Tongue (tissue), 3 donors: ENCODE measurements at places on chromosomes 7 and 10. TPM values are rescaled to one million over a fixed set of nuclear protein-coding genes. Genes with fewer than 3 reads are reported as not detected.
A peak's percentile ranks its signal among the peaks of the same experiment; 100 is the strongest.

Gene ERVW-1
- total RNA-seq = not detected

Gene CBX3
- total RNA-seq = 114 TPM

Gene GLUD1
- 144 TPM for total RNA-seq

- no peak for DNase-seq
These were observed 253.2 kb upstream of the C7orf33 start for GRCh38 chr7:148337246-148337965.

- no peak for DNase-seq
These were observed 609.0 kb downstream of the SDK1 start for GRCh38 chr7:3910054-3910453.

- DNase-seq = no peak
These were observed 170.0 kb upstream of the CDCA7L start for GRCh38 chr7:22115689-22116088.

DNA sequence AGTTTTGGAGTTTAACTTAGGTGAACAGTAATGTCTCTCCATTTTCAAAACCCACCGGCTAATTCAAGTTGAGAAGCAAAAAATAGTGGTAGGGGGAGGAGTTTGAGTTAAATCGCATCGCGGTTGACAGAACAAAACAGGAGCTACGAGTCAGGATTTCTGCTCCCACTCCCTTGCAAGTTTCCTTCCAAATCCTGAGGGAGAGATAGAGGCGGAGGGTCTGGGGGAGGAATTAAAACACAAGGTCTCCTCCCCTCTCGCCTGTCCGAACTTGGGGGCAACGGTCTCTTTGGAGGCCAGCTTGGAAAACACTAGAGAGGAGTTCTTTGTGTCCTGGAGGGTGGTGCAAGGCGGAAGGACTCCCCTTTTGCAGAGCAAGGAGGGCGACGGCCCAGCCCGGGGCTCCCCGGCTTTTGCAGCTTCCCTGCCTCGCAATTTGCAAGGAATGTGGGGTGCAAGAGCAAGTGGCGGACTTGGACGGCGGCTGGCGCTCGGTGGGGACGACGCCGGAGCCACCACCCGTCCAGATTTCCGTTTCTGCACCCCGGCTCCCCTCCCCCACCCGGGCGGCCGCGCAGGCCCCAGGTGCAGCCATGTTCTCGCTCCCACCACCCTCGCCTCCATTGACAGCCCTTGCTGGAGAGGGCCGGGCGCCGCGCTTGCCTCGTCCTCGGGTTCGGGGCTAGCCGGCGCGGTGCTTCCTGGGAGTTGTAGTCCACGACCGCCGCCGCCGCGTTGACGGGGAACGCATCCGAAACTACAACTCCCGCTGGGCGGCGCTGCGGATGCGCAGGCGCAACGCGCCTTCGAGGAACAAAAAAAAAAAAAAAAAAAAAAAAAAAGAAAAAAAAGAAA, 454 bp upstream of the GTF2I start:
- peak; percentile 99 for DNase-seq

GRCh38 chr10:131946880-131947279, 34.8 kb downstream of the BNIP3 start:
- DNase-seq = no peak
